GM23338 (cell line): ENCODE measurements at places on chromosomes 7 and 10. TPM values are rescaled to one million over a fixed set of nuclear protein-coding genes. Genes with fewer than 3 reads are reported as not detected.

The PKD2L1 gene
- total RNA-seq = not detected in 2 replicates

DNA sequence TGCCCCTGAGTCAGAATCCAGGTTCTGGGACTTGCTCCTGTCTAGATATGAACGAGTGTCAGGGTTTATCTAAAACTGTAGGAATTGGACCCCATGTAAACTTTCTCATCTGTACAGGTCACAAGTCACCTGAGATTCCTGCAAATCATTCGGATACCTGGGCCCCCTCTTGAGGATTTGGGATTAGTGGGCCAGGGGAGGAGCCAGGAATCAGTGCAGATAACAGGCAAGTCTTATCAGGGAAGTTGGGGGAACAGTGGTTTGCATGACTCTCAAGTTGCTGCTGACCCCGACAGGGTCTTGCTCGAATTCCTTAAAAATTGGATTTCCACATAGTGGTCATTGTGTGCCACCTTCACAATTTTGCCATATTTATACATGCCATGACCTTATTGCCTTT is 188.4 kb upstream of the LYZL1 start:
- no peak for DNase-seq

The NODAL gene
- 28.4 and 29.9 TPM in 2 replicates for total RNA-seq

DNA sequence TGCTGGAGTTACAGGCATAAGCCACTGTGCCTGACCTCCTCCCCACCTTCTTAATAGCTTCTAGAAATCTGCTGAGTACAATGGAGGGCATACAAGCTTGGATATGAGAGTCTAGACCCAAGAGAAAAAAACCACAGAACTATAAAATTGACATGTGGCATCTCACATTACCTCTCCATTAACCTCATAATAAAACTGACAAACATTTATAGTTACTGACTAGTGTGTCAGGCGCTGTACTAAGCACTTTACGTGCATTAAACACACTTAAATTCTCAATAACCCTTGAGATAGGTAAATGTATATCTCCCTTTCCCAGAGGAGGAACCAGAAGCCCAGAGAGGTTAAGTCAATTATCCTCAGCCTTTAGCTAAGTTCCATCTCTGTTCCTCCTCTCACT is 300.5 kb upstream of the MYO3A start:
- DNase-seq = no peak

- DNase-seq = no peak
Measured at GRCh38 chr7:48426966-48427555, 255.8 kb downstream of the ABCA13 start.

The BLNK gene
- total RNA-seq = not detected in 2 replicates

DNA sequence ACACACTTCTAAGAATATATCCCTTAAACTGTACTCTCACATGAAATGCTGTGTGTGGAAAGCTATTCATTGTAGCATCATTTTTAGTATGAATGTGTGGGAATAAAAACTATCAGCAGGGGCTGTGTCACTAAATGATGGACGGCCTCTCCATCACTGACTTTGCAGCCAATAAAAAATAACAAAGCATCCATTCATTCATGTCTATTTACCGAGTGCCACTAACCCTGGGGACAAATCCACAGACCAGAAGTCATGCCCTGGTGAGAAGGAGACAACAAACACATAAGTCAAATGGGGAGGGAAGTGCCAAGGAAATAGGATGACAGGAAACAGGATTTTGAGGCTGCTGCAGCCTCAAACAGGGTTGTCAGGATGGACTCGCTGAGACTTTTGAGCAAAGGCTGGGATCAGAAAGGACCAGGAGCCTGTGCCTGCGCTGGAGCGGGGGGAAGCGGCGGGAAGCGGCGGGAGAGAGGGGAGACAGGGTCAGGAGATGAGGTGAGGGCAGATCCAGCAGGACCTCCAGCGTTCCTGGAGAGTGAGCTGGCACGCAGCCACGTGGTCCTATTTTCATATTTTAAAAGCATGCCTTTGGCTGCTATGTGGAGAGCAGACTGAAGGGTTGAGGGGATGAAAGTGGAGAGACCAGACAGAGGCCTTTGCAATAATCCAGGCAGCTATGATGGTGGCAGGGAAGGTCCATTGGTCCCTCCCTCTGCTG is 2.2 kb upstream of the NOM1 start:
- DNase-seq = no peak

- no peak for DNase-seq
Measured at GRCh38 chr7:158312789-158313188, 274.8 kb downstream of the PTPRN2 start.

GRCh38 chr10:11451640-11452260 is 159.7 kb downstream of the USP6NL start:
- DNase-seq = no peak

- DNase-seq = no peak
Measured at GRCh38 chr10:29322918-29323317, 34.0 kb downstream of the LYZL1 start.

GRCh38 chr7:80498481-80499349 is 13.1 kb downstream of the GNAT3 start:
- no peak for DNase-seq

GRCh38 chr7:16055263-16055976 is 365.9 kb downstream of the CRPPA start:
- DNase-seq = no peak

GRCh38 chr10:118308664-118309063 is 33.5 kb downstream of the FAM204A start:
- peak; percentile 39 for DNase-seq

The PTEN gene
- 50.0 and 64.0 TPM in 2 replicates for total RNA-seq

The TNS3 gene
- total RNA-seq = 20.6 and 28.7 TPM in 2 replicates

The CCDC172 gene
- total RNA-seq = 3.8 and 4.6 TPM in 2 replicates

GRCh38 chr10:120727001-120727400 is 124.2 kb upstream of the WDR11 start:
- no peak for DNase-seq

DNA sequence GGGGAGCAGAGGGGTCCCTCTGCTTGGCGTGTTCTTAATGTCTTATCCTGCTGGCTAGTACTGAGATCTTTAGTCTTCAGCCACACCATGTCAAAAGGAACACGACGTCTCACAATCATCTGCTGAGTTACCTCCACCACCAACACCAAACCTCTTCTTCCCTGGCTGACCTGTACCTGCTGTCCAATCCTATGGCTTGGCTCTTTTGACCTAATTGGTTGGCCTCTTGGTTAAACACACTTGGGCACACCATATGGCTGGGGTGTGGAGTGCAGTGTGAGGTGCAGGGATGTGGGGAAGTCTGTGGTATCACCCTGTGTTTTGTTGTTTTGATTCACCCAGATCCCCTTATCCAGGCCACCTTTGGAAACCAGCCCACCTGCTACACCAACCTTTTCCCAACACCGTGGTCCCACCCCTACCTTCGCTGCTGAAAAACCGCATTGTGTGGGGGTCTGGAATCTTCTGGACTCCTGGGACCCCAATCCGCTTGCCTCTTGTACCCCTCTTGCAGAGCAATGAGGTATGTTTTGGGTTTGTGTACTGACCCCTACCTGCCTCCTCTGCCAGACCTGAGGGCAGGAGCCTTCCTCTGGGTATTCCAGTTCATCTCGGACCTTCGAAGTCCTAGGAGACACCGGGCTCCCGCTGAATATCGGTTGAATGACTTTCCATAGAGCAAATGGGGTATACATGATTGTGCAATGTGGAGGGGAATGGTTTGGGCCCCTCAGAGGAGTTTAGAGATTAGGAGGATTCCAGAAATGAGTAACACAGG is 2.8 kb upstream of the LBX1 start:
- DNase-seq = no peak

The TET1 gene
- total RNA-seq = 82.5 and 90.5 TPM in 2 replicates

GRCh38 chr10:43193496-43194080 is 55.3 kb downstream of the CSGALNACT2 start:
- DNase-seq = no peak
